ENCODE measurements at places on chromosomes 12 and 14.

- H3K4me3 ChIP-seq, result peak overlapping the region; percentile 55
- no peak overlapping the region for H3K27ac ChIP-seq
- no peak for DNase-seq
- H3K27me3 ChIP-seq, result no peaks in the 10 kb centered on the region
Measured at GRCh38 chr12:115451780-115452736, 768.1 kb upstream of the TBX3 start.

GRCh38 chr14:58944343-58944967, 244.0 kb upstream of the DAAM1 start:
- no peaks in the 10 kb centered on the region for H3K27me3 ChIP-seq
- H3K4me3 ChIP-seq, result no peak overlapping the region
- no peaks in the 10 kb centered on the region for H3K36me3 ChIP-seq
- H3K4me1 ChIP-seq, result no peaks in the 10 kb centered on the region

DNA sequence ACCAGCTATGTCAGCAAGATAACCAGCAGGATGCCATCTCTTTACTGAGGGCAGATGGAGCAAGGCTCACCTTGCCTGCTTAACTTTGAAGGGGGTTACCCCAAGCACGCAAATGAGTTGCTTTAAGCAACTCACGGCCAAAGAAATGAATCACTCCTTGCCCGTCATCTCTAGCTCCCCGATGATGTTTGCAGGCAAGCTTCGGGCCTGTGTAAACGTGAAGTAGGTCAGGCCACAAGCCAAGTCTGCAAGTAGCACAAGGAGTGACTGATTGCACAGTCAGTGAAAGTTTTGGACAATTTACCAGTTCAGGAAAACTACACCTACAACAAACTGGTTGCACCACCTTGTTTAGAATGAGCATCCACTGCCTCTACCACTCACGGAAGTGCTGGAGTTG, 699.7 kb upstream of the TBX3 start:
- no peak overlapping the region for H3K4me3 ChIP-seq
- H3K27me3 ChIP-seq, result no peaks in the 10 kb centered on the region
- H3K4me1 ChIP-seq, result no peaks in the 10 kb centered on the region
- no peak overlapping the region for H3K27ac ChIP-seq
- DNase-seq, result no peak
- no peaks in the 10 kb centered on the region for H3K36me3 ChIP-seq

DNA sequence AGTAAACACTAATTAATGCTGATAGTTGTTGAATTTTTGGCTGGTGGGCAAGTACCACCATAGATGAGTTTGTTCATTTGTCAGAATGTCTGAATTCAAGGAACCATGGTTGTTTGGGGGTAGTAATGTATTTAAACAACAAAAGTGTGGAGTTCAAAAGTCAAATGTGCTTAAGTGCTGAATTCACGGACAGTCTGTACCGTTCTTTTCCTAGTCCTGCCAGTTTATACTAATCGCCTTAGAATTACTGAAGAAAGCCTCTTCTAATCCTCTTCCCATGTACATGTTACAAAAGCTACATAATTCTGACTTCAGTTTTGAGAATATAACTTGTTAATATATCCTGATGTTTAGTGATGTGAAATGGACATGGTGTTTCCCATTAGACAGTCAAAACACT, 2.7 kb downstream of the NAA25 start:
- H3K36me3 ChIP-seq, result peaks cover 4% of the 10 kb centered on the region
- DNase-seq, result no peak
- no peak overlapping the region for H3K4me3 ChIP-seq
- no peak overlapping the region for H3K27ac ChIP-seq
- peaks cover 25% of the 10 kb centered on the region for H3K4me1 ChIP-seq

DNA sequence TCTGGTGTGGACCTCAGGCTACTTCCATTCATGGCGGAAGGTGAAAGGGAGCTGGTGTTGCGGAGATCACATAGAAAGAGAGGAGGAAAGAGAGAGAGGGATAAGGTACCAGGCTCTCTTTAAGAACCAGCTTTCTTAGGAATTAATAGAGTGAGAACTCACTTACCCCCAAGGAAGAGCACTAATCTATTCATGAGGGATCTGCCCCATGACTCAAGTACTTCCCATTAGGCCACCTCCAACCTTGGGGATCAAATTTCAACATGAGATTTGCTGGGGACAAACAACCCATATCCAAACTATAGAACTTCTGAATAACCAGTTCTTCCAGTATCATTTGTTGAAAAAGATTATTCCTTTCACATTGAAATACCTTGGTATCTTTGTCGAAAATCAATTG, 34.0 kb upstream of the C2CD5 start:
- H3K4me3 ChIP-seq, result no peak overlapping the region
- H3K4me1 ChIP-seq, result no peaks in the 10 kb centered on the region
- H3K27ac ChIP-seq, result no peak overlapping the region
- no peak for DNase-seq

GRCh38 chr14:55366271-55366670, 45.4 kb downstream of the ATG14 start:
- H3K4me1 ChIP-seq, result no peaks in the 10 kb centered on the region
- H3K4me3 ChIP-seq, result no peak overlapping the region
- no peak for DNase-seq
- no peak overlapping the region for H3K27ac ChIP-seq
- peaks cover 25% of the 10 kb centered on the region for H3K36me3 ChIP-seq

- no peaks in the 10 kb centered on the region for H3K36me3 ChIP-seq
- no peak overlapping the region for H3K4me3 ChIP-seq
- H3K27me3 ChIP-seq, result no peaks in the 10 kb centered on the region
- no peak for DNase-seq
- no peaks in the 10 kb centered on the region for H3K4me1 ChIP-seq
Measured at GRCh38 chr12:130563323-130563722, 152.8 kb downstream of the RIMBP2 start.

GRCh38 chr12:132486576-132486975, 3.4 kb upstream of the FBRSL1 start:
- no peak overlapping the region for H3K27ac ChIP-seq
- no peaks in the 10 kb centered on the region for H3K27me3 ChIP-seq
- H3K36me3 ChIP-seq, result no peaks in the 10 kb centered on the region
- DNase-seq, result no peak
- no peak overlapping the region for H3K4me3 ChIP-seq

DNA sequence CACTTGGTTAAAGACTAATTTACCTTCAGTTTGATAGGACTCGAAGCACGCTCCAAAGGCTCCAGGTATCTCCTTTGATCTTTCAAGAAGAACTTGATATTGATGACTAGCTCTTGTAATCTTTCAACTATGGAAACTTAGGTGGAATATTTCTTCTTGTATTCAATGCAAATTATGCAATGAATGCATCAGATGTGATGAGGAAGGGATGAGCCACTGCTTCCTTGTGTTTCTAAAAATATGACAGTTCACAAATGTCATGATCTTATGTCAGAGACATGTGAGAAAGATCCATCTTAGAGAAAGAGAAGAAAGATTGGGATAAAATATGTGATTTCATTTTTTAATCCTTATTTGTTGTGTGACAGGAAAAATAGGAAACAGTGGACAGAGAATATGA, 9.9 kb downstream of the RNASE9 start:
- no peak overlapping the region for H3K4me3 ChIP-seq
- no peak for DNase-seq
- no peaks in the 10 kb centered on the region for H3K27me3 ChIP-seq
- no peaks in the 10 kb centered on the region for H3K4me1 ChIP-seq
- no peak overlapping the region for H3K27ac ChIP-seq

DNA sequence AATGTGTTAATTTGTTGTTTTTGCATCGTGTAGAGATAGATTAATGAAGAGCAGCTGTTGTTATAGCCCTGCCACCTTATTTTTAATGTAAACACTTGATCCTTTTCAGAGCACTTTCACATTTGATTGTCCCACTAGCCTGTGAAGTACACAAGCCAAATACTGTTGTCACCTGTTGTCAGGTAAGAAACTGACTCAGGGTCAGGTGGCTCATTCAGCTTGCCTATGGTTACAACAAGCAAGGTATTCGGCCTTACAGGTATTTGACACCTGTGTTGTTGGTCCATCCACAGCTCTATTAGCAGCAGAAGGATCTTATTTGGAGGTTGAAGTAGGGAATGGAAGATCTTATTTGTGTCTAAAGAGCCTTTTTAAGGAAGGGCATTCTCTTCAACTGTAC, 108.9 kb downstream of the GPR135 start:
- H3K4me3 ChIP-seq, result no peak overlapping the region
- peaks cover 21% of the 10 kb centered on the region for H3K36me3 ChIP-seq
- no peak for DNase-seq
- H3K4me1 ChIP-seq, result peaks cover 36% of the 10 kb centered on the region
- no peaks in the 10 kb centered on the region for H3K27me3 ChIP-seq
- no peak overlapping the region for H3K27ac ChIP-seq

DNA sequence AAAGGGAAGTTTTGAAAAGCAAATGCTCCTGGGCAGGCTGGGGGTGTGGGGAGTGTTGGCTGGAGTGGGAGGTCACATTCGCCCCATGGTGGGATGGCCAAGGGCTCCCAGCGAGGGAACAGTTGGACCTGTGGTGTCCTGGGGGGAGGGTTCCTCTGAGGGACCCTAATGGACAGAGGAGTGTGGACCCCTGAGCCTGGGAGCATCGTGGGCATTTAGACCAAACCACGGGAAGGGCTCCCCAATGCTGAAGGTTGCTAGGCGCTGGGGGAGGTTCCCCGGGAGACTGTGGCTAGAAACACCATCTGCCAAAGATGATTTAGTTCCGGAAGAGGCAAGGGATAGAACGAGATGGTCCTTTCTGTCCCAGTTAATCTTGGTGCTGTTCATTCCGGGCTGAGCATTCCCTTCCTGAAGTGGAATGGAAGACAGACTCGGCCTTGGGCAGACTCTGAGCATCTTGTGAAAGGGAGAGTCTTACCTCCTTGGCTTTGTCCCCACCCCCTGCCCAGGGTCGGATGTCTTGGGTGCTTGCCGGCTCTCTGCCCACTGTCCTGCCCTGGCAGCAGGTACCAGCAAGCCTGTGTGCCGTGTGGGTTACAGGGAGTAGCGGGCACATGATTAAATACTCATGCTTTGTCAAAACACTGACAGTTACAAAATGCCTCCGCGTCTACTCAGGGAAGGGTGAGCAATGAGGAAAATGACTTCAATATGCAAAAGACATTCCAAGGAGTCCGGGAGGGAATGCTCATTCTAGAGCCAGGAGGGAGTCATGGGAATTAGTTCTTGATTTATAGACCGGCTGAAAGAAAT, 215.9 kb downstream of the CACNA1C start:
- peaks cover 36% of the 10 kb centered on the region for H3K4me1 ChIP-seq
- DNase-seq, result no peak
- H3K27me3 ChIP-seq, result no peaks in the 10 kb centered on the region
- peak overlapping the region; percentile 86 for H3K27ac ChIP-seq
- no peaks in the 10 kb centered on the region for H3K36me3 ChIP-seq
- H3K4me3 ChIP-seq, result peak overlapping the region; percentile 52

DNA sequence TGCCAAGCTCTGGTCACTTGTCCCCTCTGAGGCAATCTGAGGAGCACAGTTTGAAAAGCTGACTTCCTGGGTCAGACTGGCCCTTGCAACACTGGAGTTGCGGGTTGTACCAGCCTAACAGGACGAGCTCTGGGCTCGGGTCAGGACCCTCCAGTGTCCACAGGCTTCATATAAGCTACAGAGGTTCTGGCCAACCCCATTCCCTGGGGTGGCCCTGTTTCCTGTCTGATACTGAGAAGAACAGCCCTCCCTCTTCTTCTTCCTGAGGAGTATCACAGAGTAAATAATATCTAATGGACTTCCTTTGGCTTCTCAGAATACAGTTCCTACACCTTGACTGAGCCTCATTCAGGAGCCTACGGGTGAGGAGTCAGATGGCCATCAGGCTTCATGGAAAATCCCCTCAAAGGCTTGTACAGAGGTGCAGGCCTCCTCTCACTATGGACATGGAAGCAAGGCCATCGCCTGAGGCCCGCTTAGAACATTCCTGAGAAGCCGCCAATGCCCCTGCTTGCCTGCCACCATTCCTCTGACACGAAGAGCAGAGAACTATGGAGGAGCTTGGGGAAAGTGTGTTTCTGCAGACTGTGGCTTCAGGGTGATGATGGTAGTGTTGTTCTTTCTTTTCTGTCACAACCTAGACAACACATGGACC, 28.5 kb upstream of the ANO2 start:
- no peak overlapping the region for H3K27ac ChIP-seq
- no peaks in the 10 kb centered on the region for H3K4me1 ChIP-seq
- DNase-seq, result no peak
- H3K27me3 ChIP-seq, result no peaks in the 10 kb centered on the region
- H3K36me3 ChIP-seq, result no peaks in the 10 kb centered on the region
- no peak overlapping the region for H3K4me3 ChIP-seq

DNA sequence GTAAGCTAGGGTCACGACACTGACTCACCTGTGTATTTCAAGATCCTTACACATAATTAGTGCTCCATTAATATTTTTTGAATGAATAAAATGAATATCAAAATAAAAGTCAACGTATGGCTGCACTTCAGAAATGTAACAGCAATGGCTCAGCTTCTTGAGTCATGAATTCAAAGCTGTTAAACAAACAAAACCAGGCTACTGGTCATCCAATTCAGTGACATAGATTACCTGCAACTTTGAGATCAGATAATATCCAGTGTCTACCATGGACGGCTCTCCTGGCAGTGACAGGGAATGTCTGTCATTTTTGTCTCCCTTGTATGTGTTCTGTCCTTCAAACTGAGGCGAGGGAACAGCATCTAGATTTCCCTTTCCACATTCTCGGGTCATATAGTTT, 225.6 kb downstream of the EFCAB11 start:
- H3K4me1 ChIP-seq, result peaks cover 9% of the 10 kb centered on the region
- H3K27me3 ChIP-seq, result no peaks in the 10 kb centered on the region
- no peak overlapping the region for H3K27ac ChIP-seq

DNA sequence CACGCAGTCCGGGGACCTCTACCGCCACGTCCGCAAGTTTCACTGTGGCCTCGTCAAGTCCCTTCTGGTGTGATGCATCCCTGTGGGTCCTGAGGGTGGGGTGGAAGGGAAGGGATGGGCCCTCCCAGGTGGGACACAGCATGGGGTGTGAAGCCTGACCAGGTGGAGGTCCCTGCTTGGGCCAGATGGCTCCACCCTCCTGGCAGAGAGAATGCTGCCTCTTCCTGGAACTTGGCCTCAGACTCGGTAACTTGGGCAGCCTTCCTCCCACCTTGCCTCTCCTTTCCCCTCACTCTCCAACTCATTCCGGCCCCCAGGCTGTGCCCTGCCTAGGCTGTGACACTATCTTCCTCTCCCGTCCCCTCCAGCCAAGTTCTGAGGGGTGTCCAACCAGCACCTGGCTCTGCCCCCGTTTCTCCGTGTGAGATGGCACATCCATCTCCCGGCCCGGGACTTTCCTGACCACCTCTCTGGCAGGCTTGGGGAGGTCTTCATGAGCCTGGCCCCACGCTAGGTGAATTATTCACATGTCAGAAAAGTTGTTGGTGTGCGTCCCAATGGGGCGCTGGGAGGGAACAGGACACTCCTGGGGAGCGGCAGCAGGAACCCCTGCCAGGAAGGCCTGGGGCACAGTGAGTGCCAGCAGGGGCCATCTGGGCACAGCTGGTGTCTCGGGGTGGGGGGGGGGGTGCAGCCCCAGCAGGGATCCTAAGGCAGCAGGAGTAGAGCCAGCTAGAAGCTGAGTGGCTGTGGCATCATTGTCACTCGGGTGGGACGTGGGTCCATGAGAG, 1.7 kb downstream of the ZBTB42 start:
- no peak overlapping the region for H3K4me3 ChIP-seq
- DNase-seq, result no peak
- no peaks in the 10 kb centered on the region for H3K36me3 ChIP-seq
- H3K4me1 ChIP-seq, result peaks cover 11% of the 10 kb centered on the region
